GM04504 (cell line): ENCODE measurements at places on chromosomes 2 and 18.

DNA sequence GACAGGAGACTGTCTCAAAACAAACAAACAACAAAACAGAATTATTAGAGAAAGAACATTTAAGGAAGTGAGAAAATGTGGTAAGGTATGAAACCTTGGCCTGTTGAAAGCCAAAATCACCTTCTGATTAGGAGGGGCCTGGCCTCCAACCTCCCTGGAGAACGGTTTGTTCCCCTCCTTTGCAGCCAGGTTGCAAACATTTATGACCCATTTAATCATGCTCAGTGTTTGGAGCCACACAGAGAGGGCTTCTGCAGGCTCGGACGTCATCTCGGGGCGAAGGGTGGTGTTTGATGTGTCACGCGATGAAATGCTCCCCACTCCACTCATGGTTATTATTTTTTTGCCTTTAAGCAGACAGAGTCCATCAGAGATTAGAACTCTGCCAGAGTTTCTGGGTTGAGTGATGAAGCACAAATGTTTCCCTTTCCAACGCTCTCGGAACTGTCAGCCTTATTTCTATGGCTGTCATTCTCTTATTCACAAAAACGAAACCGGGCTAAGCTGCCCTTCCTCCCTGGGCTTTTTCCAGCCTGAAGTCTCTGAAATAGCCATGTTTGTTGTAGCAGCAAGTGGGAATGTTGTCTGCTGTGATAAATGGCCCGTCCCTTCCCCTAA, 33.6 kb upstream of the ROCK2 start:
- no peak for DNase-seq

DNA sequence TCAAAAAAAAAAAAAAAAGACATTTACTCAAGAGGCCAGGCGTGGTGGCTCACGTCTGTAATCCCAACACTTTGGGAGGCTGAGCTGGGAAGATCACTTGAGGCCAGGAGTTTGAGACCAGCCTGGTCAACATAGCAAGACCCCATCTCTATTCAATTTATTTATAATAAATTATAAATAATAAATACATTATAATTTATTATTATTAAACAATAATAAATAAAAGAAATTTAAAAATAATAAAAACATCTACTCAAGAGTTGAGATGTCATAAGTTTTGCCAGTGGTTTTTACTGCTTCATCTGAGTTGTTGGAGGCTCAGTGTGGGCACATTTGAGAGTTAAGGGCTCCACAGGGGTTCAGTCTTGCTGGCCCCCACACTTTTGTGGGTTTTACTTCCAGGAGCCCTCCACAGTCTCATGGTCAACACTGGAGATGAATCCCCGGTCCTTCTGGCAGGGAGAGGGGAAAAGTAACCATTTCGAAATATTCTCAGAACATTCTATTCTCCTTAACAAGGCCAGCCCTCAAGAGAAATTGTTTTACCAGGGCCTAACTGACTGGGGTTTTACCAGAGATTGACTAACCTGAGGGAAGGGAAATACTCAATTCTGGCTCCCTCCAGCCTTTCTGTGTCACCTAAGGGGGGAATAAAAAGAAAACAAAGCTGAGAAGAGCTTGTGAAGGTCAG, 51.6 kb upstream of the NCOA1 start:
- DNase-seq: no peak

GRCh38 chr2:7697052-7697451, 779.8 kb downstream of the RNF144A start:
- no peak for DNase-seq

GRCh38 chr18:60417946-60418345, 45.4 kb upstream of the MC4R start:
- no peak for DNase-seq

- DNase-seq: no peak
Observed at GRCh38 chr2:31831585-31831984, 179.2 kb downstream of the MEMO1 start.

DNA sequence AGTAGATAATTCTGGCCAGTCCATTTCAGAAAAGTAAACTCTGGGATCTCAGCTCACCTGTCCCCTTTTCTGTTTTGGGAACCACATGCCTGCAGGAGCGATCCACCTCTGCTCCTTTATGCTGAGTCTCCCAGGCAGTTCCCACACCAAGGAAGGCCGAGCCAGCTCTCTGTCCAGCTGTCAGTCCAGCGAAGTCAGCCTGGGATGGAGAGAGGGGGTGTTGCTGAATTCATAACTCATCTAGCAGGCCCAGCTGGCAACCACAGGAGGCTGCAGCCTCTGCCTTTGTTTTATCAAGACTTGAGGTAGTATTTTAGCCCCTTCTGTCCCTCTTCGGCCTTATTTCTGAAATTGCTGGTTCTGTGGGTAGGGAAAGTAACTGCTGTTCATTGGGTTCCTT, 209.9 kb downstream of the ARL4C start:
- DNase-seq: no peak

DNA sequence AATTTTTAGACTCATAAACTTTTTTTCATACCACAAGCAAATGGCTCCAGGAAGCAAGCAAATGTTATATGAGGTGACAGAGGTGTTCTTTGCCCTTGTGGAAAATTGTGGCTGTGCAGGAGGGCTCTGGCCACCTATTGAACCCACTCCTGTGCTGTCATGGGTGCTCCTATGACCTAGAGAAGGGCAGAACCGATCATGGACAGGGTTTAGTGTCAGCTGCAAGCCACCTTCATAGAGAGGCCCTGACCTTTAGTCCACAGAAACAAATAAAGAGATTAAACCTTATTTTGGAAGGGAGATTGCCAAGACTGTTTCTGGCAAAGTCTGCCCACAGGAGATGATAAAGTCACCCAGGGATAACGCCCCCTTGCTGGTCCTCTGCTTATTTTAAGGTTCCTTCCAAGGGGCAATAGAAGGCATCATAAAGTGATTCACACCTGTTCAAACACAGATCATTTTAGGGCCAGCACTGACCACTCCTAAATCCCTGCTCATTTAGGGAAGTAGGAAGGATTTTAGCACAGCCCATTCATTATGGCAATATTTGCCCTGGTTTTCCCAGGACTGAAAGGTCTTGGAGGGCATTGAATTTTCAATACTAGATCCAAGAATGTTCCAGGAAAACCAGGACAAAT, 26.1 kb upstream of the STAT4 start:
- no peak for DNase-seq

DNA sequence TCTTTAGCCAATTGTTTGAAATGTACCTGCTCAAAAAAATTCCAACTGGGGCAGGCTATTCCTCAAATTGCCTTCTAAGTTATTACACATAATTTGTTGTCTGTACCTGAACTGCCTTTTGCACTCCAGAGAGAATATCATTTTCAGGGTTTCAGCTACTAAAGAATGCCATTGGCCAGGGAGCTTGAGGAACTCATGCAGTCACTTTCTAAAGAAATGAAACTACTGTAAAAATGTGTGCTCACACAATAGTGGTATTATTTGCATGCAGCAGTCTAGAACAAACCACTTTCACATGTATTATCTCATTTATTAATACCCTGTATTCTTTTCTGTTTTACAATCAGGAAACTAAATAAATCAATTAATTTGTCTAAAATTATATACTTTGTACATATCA, 152.2 kb downstream of the PID1 start:
- DNase-seq: no peak

- DNase-seq: no peak
Observed at GRCh38 chr2:33166287-33166881, 219.6 kb downstream of the LTBP1 start.

GRCh38 chr18:47794725-47795433, 135.6 kb downstream of the SMAD2 start:
- no peak for DNase-seq

GRCh38 chr18:63147973-63148372, 171.6 kb downstream of the BCL2 start:
- DNase-seq: no peak

DNA sequence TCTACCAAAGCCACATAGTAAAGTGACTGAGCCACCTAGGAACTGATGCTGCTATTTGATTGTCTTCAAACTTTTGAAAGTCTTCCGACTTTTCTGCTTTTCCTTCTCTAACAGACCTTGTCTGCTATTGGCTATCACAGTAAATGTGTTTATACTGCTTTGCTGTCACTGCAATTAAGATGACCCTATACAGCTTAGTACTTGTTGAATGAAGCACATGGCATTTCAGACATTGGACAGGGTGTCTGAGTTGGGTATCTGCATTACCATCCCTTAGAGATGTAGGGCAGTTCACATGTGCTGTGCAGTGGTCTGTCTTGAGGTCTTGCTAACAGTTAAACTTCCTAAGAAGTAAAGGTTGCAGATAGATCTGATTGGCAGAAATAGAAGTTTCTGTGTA, 3.6 kb downstream of the WDR43 start:
- no peak for DNase-seq

GRCh38 chr2:67836866-67837265, 225.9 kb downstream of the C1D start:
- no peak for DNase-seq

- no peak for DNase-seq
Observed at GRCh38 chr2:154557906-154558305, 140.6 kb upstream of the KCNJ3 start.

GRCh38 chr2:40404517-40404916, 47.4 kb downstream of the SLC8A1 start:
- DNase-seq: no peak

DNA sequence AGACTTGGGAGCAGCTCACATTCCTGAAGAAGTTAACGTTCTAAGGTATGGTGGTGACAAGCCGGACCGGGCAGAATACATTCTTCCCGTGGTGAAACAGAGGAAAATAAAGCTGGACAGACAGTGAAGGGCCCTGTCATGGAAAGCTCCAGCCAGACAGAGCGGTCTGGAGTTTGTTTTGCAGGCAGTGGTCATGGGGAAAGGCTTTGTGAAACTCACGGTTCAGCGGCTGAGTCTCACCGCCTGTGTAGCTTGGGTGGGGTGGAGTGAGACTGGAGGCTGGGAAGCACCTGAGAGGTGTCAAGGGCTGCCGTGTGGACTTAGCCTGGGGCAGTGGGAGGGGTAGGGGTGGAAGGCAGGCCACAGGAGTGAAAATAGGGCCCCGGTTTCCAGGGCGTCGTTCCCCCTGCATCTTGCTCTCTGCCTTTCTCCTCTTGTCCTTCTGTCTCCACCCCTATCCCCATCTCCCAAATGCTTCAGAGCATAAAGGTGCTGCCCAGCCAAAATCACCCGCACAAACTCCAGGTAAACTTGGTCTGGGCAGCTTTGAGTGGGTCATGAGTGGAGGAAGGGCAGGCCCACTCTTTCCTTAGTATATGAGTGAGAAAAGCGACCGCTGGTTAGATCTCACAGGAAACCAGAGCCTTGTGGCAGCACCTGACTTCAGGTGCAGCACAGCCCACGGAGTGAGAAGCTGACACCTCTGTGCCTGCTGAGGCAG, 11.4 kb upstream of the SLC20A1 start:
- no peak for DNase-seq

- peak; percentile 11 for DNase-seq
Observed at GRCh38 chr2:144230448-144231085, 289.4 kb downstream of the ZEB2 start.

DNA sequence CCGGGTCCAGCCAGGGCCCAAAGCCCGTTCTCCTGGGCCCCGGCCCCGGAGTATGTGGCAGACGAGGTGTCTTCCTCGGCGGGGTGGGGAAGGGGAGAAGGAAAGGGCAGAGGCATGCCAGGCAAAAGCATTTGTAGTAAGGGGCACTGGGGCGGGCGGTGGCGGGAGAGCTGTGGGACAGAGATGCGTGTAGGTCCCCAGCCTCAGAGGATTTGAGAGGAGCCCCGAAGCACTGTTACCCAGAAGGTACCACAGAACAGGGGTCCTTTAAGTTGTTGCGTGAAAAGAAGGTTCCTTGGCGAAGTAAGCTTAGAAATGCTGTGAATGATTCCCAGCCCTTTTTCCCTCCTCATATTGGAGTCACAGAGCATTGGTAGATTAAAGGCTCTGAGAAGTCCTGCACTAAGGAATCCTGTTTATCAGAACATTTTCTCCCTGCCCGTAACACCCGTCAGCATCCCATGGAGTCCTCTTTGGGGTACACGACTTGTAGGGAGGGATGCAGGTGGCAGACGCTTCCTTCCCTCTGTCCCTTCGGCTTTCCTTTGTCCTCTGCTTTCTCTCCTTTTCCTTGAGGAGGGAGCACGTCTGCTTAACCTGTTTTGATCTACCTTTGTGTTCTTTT, 12.5 kb downstream of the GAREM2 start:
- no peak for DNase-seq

DNA sequence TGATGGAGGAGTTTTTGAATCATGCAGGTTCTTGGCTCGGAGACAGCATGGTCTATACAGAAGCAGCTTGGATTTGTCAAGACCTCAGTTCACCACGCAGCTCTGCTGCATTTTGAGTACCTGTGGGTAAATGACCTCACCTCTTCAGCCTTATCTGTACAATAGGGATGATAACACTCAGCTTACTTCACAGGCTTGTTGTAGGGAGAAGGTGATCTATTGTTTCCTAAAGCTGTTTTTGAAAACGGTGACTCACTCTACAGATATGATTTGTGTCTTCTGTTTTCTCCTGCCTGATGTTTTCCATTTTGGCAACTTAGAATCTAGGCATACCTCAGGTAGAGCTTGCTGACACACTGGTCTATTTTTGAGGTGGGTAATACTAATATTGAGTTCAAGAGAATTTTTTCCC, 80.3 kb downstream of the FMNL2 start:
- DNase-seq: no peak

- DNase-seq: no peak
Observed at GRCh38 chr2:122866095-122866494, 1110.6 kb downstream of the TSN start.

GRCh38 chr2:16394072-16394985, 271.3 kb downstream of the CYRIA start:
- DNase-seq: no peak

DNA sequence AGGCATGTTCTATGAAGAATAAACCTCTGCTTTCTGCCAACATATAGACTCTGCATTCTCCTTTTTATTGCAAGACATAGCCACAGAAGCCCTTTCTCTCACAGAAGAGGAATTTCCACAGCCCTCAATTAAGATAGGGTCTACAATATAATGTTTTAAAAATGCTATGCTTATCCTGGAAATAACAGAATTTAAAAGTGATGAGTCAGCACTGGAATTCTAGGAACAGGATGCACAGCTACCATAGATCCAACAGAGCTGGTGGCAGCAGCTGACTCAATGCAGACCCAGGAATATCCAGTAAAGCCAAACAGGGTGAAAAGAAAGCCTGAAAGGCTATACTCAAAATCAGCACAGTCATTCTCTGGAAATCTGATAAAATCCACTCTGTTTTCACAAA, 866.9 kb downstream of the TRIB2 start:
- DNase-seq: no peak

GRCh38 chr2:215429424-215429823, 6.4 kb downstream of the FN1 start:
- DNase-seq: no peak

- DNase-seq: no peak
Observed at GRCh38 chr2:236685361-236685760, 115.7 kb downstream of the ACKR3 start.

DNA sequence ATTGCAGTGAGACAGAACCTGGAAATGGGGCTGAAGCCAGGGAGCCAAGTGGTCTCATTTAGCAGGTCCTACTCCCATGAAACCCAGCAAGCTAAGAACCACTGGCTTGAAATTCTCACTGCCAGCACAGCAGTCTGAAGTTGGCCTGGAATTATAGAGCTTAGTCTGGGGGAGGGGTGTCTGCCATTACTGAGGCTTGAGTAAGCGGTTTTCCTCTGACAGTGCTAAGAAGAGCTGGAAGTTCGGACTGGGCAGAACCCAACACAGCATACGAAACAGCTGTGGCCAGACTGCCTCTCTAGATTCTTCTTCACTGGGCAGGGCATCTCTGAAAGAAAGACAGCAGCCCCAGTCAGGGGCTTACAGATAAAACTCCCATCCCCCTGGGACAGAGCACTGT, 305.7 kb upstream of the SETBP1 start:
- DNase-seq: no peak
